ENCODE measurements at places on chromosomes 16 and 17.

DNA sequence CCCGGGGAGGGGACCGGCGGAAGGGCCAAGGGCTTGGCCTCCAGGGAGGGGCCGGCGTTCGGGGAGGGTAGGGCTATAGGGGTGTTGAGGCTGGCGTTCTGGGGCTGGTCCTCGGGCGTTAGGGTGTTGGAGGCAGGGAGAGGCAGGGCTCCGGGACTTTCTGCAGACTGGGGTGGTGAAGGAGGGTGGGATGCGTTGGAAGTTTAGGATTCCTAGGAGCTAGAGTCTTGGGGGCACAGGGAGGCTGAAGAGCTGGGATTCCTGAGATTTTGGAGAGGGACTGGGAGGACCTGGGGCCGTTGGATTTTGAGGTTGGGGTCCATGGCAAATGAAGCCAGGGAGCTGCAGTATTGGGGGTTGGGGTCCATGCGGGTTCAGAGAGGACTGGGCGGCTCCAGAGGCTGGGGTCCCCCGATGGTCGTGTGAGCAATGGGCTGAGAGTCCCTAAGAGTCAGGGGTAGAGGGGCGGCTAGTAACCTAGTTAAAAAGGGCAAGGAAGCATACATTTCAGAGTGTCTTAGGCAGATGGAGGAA, 740 bp downstream of the NFATC2IP start:
- no peak for DNase-seq

DNA sequence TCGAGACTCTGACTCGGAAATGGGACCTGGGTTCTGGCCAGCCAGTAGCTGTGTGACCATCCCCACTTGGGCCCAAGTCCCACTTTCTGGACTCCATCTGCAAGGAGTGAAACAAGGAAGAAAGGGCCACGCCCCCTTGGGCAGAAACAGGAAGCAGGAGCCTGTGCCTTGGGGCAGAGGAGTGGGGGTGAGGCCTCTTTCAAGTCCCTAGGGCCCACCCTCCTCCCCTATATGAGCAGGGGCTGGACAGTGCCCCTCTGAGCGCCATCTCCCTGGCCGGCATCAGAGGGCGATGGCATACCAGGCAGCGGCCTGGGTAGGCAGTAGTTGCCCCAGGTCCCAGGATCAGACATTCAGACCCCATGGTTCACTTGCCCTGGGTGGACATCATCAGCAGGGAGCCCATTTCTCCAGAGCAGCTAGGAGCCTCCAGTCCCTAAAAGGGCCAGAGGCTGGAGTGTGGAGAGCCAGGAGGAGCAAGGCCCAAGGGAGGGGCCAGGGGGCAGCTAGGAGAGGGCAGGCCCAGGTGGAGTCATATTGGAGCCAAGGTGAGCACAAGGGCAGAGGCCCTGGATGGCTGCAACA, 7.1 kb downstream of the BCAR1 start:
- DNase-seq = peak; percentile 66

DNA sequence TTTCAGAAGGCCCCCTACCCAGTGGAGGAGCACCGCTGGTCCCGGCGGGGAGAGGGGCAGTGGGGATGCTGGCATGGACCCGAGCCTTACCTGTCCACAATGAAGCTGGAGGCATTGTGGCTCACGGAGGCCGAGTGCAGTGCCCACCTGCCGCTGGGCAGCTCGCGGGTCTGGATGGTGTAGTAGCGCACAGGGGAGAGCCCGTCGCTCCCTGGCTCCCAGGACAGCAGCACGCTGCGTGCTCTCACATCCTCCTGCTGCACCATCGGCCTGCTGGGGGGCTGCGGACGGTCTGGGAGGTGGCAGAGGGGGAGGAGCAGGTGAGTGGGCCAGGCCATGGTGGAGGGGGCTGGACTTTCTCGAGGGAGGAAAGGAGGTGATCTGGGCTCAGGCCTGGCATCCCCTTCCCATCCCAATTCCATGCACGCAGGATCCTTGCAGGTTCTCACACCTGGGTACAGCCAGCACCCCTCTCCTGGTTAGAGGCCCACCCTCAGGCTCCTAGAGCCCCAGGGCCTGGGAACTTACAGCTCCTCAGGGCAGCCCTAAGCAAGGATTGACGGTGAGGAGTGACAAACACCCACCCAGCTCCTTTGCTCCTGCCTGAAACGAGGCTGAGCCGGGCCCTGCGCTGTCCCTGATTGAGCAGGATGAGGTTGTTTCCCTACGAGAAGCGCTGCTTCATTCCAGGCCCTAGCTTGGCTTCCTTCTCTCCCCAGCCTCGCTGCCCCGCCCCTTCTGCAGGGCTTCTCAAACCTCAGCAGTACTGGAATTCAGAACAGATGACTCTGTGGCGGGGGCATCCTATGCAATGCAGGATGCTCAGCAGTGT, 76.2 kb upstream of the CDC42EP4 start:
- peak; percentile 45 for DNase-seq

DNA sequence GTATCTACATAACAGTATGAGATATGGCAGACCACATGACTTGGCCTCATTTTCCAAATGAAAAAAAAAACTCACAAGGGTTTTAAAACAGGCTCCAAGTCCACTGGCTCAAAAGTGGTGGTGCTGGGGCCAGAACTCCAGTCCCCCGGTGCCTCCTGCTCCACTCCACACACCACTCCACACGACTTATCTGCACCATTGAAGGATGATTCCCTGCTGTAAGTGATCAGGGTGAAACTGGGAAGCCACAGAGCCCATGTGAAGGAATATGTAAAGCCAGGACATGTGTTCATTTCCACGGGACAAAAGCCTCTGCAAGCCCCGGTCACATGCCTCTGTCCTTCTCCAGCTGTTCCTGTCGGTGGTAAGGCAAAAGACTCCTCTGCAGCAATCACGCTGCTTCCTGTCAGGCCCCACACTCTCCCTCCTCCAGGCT, 97.2 kb downstream of the ZNF18 start:
- no peak for DNase-seq

GRCh38 chr16:13335879-13336278, 434.5 kb downstream of the SHISA9 start:
- no peak for DNase-seq

GRCh38 chr17:79340333-79341221, 266.0 kb downstream of the ENGASE start:
- DNase-seq = no peak

- DNase-seq = no peak
Observed at GRCh38 chr16:28505489-28506137, 1.0 kb downstream of the IL27 start.

DNA sequence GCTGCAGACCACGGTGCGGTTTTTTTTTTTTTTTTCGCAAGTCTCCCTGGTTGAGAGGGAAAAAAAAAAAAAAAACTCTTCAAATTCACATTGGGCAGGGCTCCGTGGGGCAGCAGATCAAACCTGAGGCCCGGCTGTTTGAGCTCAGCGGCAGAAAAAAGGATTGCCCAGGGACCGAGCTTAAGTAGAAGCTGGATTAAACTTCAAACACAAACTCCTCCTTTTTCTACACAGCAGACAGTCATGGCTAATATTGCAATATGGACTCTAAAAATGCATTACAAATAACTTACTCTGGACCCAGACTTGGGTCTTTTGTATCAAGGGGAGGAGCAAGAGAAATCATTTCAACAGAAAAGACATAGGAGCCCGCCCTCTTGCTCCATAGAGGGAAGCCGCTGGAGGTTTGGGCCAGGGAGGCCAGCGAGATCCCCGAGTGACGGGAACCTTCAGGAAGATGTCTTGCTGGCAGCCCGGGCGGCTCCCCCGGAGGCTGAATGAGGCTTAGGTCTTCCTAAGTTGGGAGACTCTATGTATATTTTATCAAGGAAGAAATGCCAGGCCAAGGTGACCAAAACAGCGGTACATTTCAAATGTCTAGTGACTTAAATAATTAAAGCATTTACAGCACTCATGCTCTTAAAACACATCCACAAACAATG, 167.7 kb downstream of the ZNF423 start:
- DNase-seq = no peak

DNA sequence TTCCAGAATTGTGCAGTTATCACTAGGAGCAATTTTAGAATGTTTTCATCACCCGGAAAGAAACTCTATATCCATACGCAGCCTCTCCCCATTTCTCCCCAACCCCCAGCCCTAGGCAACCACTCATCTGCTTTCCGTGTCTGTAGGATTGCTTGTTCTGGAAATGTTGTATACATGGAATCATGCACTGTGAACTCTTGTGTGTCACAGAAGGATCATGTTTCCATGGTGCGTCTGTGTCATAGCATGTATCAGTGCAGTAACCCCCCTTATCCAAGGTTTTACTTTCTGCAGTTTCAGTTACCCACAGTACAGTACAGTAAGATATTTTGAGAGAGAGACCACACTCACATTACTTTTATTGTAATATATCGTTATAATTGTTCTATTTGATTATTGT, 299.4 kb downstream of the CPPED1 start:
- no peak for DNase-seq

DNA sequence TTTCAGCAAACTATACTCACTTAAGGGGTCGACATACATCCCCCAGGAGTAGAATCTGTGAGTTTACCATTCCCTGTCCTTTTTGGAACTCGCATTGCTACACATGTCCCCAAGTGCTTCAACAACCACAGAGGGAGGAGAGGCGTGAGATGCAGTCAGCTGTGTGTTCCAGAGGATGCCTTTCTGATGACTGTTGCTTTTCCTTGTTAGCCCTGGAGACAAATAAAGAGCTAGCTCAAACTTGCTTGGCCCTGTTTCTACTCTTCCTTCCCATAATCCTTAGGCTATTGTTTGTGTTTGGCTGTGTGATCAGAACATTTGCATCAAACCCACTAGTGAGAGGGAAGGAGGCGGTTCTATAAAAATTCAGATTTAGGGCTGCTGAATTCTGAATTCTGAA, 264.0 kb downstream of the ENGASE start:
- peak; percentile 27 for DNase-seq

- peak; percentile 63 for DNase-seq
Observed at GRCh38 chr16:30786115-30786935, 680 bp downstream of the ZNF629 start.

DNA sequence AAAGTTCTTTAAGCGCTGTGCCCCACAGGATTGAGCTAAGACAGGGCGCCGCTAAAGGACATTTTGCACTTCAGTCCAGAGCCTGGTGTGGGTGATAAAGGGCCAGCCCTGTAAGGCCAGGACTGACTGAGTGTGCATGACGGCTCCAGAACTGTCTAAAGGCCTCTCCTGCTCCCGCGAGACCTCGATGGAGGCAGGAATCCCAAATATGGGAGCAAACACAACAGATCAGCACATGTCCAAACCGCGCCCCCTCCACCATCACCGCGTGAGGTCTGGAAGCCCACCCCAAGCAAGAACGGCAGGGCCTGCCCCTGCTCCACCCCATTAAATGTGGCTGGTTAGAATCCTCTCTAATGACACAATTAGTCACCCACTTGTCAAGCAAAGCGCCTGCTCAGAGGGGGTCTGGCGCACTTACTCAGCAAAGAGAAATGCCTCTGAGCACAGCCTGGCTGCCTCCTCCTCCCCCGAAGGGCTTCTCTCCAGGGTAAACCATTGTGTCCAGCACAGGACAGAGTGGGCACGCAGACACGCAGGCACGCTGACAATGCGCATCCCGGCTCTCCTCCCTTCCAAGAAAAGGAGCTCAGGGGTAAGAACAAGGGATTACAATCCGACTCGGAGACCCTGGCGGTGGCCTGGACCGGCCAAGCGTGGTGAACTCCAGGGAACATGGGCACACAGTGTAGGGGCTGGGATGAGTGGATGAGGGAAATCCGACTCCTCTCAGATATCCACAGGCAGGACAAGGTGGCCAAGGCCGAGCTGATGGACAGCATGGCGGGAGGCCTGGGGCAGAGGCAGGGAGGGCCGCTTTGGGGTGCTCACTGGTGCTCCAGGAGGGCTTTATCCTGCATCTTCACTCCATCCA, 1.5 kb downstream of the MXRA7 start:
- peak; percentile 98 for DNase-seq

- no peak for DNase-seq
Observed at GRCh38 chr17:4576729-4577322, 7.5 kb upstream of the SMTNL2 start.

DNA sequence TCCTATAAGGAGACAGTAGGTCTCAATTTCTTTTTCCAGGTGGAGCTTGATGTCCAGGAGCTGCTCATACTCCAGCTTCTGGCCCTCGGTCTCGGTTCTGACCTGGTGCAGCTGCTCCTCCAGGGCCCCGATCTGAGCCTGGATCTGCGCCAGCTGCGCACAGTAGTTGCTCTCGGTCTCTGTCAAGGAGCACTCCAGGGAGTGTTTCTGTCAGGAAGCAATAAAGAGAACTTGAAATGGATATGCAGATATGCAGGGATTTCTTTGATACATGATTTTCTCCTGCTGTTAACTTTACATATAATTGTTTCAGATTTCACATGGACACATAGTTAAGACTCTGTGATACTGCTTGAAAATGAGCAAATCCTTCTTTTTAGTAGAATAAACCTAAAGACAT, 4.7 kb downstream of the KRT25 start:
- DNase-seq = no peak

DNA sequence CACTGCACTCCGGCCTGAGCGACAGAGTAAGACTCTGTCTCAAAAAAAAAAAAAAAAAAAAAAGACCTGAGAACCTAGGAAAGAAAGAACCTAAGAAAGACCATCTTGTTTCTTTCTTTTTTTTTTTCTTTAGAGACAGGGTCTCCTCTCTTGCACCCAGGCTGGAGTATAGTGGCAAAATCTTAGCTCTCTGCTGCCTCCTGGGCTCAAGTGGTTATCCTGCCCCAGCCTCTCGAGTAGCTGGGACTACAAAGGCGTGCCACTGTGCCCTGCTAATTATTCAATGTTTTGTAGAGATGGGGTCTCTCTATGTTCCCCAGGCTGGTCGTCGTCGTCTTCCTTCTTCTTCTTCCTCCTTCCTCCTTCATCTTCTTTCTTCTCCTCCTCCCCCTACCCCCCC, 7.8 kb upstream of the BIRC5 start:
- no peak for DNase-seq

DNA sequence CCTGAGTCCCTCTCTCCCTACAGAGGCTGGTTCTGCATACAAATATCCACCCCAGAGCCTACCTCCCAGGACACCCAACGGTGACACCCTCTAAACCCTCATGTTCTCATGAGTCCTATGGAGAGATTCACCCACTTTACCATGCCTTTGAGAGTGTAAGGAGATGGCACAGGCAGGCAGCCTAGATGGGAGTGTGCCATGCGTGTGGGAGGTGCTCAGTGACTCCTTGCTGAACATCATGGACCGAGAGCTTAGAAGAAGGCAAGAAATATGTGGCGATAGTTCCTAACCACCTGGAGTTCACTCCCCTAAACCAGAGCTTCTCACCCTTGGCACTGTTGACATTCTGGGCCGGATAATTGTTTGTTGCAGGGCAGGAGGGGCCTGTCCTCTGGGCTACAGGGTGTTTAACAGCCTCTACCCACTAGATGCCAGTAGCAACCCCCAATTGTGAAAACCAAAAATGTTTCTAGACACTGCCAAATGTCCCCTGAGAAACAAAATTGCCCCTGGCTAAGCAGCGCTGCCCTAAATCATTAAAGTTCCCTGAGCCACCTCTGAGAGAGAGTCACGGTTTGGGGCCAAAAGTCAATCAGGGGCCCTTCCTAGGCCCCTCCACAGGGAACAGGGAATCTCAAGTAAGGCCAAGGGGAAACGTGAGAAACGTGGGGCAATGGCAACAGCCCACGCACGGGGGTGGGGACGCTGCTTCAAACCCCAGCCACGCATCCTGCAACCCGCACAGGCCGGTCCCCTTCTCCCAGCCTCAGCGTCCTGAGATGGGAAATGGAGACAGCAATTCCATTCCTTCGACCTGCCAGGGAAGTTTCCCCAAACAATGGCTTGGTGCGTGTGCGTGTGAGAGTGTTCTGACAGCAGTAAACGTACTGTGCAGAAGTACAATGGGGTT, 66.8 kb downstream of the C16orf78 start:
- no peak for DNase-seq

- no peak for DNase-seq
Observed at GRCh38 chr16:2231016-2231931, 5.0 kb upstream of the DNASE1L2 start.

- DNase-seq = peak; percentile 61
Observed at GRCh38 chr16:16014329-16015224, 65.2 kb downstream of the ABCC1 start.

GRCh38 chr17:41340934-41341861, 9.4 kb downstream of the KRT33A start:
- no peak for DNase-seq
